Activated CD4-positive, CD25-positive, alpha-beta regulatory T cell (primary cell): ENCODE measurements at places on chromosomes 7 and 10.
A peak's percentile ranks its signal among the peaks of the same experiment; 100 is the strongest.

- DNase-seq, result no peak
Measured at GRCh38 chr10:125631806-125632205, 51.2 kb downstream of the TEX36 start.

DNA sequence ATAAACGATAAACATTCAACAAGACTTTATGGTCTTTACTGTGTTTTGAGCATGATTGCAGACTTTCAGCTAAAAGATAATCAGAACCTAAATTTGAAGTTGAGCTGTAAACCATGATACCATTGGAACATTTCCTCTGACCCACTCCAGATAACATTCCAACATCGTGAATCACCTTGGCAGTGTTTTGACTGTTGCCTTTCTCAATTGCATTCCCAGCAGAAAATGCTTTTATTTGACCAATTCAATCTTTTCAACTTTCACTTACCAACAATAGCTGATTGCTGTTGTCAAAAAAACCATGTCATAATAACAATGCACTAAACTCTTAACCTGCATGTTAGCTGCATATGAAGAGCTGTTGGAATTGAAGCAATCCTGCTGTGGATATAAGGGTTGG lies 165.5 kb downstream of the MDFIC start:
- no peak for DNase-seq

- no peak for DNase-seq
Measured at GRCh38 chr10:69101451-69102095, 13.7 kb downstream of the SRGN start.

DNA sequence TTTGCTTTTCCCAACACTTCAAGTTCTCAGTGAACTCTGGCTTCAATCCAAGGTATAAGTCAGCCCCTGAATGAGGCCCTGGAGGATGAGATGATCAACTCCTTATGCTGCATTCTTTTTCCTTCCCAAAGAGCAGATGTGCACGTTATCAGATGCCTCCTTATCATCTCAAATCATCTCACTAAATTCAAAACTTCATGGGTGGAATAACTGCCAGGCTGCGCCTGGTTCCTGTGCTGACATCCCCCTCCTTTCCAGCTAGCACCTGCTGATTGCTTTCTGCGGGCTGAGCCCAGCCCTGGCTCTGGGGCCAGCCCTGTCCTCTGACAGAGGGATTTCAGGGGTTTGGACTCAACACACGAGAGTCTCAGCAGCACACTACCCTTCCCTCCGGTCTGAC lies 44.9 kb downstream of the TLL2 start:
- no peak for DNase-seq

DNA sequence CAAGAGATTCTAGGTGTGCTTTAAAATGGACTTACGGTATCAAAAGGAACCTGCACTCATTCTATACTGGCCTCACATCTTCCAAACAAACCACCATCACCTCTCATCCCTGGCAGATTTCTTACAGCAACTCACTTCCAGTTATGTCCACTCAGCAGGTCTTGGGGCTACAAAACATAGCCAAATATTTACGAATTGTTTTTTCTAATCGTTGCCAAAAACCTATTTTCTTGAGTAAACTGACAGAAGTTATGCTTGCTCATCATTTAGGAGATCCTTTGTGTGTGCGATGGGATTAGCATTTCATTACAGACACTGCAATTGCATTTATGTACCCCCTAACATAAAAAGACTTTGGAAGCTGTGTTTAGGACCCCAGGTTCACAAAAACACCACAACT lies 2.7 kb downstream of the KCNMA1 start:
- no peak for DNase-seq

- no peak for DNase-seq
Measured at GRCh38 chr10:133132473-133133291, 27.3 kb upstream of the KNDC1 start.

GRCh38 chr10:9211228-9211627 lies 1156.7 kb downstream of the GATA3 start:
- DNase-seq, result no peak

DNA sequence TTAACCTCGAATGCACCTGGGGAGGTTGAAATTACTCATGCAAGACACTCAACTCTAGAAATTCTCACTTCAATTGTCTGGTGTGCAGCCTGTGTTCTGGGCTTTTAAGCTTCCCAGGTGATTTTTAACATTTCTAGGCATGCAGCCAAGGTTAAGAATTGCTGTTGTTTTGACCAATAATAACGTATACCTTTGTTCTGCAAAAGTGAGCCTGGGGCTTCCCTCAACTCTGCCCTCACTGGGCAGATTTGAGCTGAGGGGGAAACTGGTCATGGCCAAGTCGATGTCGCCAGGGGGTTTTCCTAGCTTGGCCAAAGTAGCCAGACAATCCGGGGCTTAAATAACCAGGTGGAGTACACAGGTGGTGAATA lies 568 bp downstream of the PRSS2 start:
- no peak for DNase-seq

GRCh38 chr7:102415685-102416225 lies 17.6 kb upstream of the ORAI2 start:
- DNase-seq, result peak; percentile 31

GRCh38 chr7:108875139-108875538 lies 305.5 kb downstream of the DNAJB9 start:
- no peak for DNase-seq

GRCh38 chr7:131624536-131624935 lies 68.1 kb upstream of the PODXL start:
- DNase-seq, result no peak

GRCh38 chr10:112653851-112654250 lies 206.8 kb downstream of the VTI1A start:
- DNase-seq, result no peak

- DNase-seq, result no peak
Measured at GRCh38 chr10:110172155-110172554, 35.2 kb upstream of the MXI1 start.

GRCh38 chr7:96532428-96532935 lies 177.2 kb downstream of the SEM1 start:
- no peak for DNase-seq

- no peak for DNase-seq
Measured at GRCh38 chr10:48442090-48442808, 135.8 kb downstream of the MAPK8 start.

DNA sequence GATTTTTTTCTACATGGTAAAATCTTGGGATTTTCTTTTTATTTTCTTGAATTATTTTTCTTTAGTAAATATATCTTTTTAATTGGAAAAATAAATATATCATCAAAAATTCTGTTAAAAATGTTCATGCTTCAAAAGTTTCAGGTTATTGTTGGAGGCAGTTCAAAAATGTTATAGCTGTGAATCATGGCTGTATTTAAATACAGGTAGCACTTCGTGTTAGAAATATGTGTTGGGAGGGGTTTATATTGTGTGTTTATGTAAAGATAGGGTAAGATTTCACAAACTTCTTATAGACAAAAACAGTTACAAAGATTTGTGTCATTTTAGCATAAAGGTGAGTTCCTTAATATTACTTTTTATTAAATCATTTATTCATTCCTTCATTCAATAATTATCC lies 60.4 kb downstream of the HDAC9 start:
- DNase-seq, result no peak

GRCh38 chr7:11714676-11715075 lies 117.3 kb downstream of the THSD7A start:
- no peak for DNase-seq

- DNase-seq, result no peak
Measured at GRCh38 chr7:38584443-38585210, 46.5 kb downstream of the AMPH start.
